Type B pancreatic cell (in vitro differentiated cells): ENCODE measurements at places on chromosomes 4 and X.

- DNase-seq: no peak
Measured at GRCh38 chr4:106609917-106610316, 241.3 kb upstream of the GIMD1 start.

DNA sequence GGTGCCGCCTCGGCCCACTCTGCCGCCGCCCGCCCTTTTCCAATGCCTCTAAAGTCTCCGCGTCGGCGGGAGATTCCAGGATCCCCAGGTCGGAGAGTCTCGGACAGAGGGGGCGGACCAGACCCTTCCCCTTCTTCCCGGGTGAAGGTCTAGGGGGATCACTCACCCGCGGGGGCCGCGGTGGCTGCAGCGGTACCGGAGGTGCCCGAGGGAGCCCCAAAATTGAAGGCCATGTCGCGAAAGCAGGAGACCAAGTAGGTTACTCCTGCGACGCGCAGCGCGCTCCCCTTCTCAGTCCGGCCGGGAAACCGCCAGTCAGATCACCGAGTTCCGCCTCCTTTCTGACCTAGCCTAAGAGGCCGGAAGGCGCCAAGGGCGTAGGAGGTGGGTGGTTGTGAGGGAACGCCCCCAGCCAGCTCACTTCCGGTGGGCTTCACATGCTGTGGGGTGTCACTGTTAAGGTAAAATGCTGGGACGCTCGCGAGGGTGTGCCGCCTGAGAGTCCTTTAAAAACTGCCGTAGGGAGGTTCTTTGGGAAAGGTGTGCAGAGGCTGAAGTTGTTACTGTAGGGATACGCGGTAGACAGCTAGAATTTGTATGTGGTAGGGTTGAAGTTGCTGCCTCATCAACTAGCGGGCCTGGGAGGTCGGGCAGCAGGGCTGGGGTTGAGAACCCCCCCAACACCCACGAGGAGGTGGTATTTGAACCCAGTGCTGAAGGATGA is at the start of gene NUP54:
Gene NUP54, minus strand, starts transcription at position 256 of the 724 bp plus-strand sequence. Its CDS starts 23 bp downstream, at position 233.
- DNase-seq: peak; percentile 94

DNA sequence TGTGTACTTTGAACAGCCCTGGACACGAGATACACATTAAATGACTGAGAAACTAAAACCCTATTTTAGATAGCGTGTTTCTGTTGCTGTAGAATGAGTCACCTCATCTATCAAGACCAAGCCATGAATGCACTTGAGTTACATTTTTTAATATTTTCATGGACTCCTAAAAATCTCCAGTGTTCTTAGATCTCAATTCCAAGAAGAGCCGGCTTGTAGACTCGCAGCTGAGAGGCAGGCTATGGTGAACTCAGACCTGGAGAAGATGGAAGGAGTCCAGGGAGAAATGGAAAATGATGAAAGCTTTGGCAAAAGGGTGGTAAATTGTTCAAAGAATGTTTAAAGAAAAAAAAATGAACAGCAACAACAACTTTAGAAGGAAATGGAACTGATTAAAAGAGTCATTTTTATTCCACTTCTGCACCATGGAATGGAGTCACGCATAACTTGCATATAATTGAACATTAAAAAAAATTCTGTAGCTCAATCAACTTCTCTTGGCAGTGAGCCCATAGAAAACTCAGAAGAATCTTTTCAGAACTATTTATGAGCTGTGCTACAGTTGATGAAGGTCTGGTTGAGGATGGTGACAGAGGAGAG is 129.8 kb downstream of the MXRA5 start:
- DNase-seq: no peak

DNA sequence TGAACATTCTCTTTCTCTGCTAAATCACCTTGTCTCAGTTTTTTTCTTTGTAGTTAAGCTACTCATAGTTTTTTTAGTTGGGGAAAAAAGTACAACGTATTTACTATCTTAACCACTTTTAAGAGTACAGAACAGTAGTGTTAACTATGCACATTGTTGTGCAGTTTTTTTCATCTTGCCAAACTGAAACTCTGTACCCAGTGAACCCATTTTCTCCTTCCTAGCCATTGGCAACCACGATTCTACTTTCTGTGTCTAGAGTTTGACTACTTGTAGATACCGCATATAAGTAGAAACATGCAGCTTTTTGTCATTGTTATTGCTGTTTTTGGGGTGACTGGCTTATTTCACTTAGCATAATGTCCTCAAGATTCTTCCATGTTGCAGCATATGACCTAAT is 10.0 kb downstream of the N4BP2 start:
- DNase-seq: no peak

GRCh38 chr4:138174981-138175794 is 67.0 kb downstream of the SLC7A11 start:
- DNase-seq: no peak

GRCh38 chr4:138405934-138406567 is 163.9 kb upstream of the SLC7A11 start:
- no peak for DNase-seq

DNA sequence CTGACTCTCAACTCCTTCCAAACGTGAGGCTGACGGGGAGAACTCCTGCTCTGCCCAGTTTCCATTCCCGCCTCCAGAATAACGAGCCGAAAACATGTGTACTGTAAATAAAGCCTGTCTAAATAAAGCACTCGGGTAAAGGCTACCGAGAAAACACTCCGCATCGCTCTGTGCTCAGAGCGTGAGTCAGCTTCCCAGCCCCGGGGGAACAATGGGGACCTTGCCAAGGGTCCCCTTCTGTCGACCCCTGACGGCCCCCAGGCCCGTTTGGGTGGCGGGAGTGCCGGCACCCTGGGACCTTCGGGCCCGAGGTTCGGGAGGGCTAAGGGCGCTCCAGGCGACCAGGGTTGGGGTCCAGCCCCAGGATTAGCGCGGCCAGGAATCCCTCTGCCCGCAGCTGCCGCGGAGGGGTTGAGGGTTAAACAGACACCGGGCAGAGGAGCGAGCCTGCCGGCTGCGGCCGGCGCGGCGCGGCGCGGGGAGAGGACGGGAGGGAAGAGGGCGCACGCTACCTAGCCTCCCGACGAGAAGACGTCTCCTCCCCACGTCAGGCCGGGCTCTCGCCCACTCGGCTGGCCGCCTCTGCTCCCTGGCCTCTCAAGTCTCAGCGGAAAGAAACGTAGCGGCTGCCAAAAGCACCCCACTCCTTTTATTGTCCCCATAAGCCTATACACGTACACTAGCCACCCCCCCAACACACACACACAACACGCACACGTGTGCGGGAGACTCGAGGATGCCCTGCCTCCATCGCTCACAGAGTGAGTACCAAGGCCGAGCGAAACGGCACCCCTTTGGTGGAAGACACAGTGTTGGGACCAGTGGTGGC is 85.5 kb downstream of the BCOR start:
- no peak for DNase-seq

GRCh38 chrX:10990976-10991375 is 120.2 kb upstream of the HCCS start:
- no peak for DNase-seq

GRCh38 chr4:52250154-52250553 is 199.1 kb downstream of the SPATA18 start:
- no peak for DNase-seq

DNA sequence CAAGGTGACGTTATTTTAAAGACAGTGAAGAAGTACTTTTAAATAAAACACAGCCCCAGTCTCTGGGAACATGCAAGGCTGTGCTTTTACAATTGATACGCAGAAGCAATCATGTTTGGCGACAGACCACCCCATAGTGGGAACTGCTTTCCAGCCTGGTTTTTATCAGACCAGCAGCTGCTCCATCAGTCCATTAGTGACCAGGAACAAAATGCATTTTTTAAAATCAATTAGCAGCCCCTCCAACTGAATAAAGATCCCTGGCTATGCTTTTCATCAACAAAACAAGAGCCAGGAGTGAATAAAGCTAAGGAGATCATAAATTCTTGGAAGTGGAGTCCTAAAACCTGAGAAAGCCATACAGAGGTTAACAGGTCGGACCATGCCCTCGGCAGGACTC is 153.0 kb upstream of the TENM3 start:
- no peak for DNase-seq

DNA sequence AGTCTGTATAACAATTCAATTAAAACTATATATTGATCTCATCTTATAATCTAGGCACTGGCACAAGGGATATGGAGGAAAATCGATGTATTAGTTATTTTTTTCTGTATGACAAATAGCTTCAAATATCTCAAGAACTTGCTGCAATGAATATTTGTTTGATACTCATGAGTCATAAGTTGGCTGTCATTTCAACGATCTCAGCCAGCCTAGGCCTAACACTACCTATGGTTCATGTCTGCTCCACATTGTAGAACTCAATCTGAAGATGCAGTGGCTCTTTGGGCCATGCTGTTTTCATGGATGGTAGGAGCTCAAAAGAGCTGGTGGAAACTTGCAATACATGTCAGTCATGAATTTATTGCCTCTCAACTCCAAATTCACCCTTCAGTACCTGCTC is 44.7 kb downstream of the MAGEB17 start:
- no peak for DNase-seq

GRCh38 chr4:66609014-66609413 is 936.3 kb downstream of the CENPC start:
- DNase-seq: no peak

GRCh38 chr4:2946812-2947600 is 16.2 kb downstream of the NOP14 start:
- no peak for DNase-seq

GRCh38 chr4:15488658-15489470 is 19.2 kb downstream of the CC2D2A start:
- no peak for DNase-seq

DNA sequence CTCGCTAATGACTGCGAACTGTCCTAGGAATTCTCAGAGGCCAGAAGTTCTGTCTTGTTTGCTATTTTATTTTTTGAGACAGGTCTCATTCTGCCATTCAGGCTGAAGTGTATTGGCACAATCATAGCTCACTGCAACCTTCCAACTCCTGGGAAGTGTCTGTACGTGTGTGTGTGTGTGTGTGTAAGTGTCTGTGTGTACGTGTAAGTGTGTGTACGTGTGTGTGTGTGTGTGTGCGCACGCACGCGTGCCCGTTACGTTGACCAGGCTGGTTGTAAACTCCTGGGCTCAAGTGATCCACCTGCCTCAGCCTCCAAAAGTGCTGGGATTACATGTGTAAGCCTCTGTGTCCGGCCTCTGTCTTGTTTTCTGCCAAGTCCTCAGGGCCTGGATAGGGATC is 10.4 kb upstream of the CDK16 start:
- DNase-seq: no peak

DNA sequence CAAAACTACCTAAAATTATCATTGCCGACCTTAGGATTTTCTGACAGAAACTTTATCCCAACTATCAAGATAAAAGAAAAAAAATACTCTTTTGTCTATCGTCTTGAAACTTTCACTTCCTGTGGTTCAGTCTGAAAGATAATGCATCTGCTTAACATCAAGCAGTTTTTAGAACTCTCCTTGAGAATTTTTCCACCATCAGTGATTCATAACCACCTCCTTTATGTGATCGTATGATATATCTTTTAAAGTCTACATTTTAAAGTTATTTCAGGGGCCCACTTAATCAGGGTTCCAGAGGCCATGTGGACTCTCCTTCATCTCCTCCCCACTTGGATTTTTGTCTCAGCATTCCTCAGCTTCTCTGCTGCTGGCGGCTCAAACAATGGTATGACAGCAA is 272.8 kb upstream of the TENM3 start:
- no peak for DNase-seq

DNA sequence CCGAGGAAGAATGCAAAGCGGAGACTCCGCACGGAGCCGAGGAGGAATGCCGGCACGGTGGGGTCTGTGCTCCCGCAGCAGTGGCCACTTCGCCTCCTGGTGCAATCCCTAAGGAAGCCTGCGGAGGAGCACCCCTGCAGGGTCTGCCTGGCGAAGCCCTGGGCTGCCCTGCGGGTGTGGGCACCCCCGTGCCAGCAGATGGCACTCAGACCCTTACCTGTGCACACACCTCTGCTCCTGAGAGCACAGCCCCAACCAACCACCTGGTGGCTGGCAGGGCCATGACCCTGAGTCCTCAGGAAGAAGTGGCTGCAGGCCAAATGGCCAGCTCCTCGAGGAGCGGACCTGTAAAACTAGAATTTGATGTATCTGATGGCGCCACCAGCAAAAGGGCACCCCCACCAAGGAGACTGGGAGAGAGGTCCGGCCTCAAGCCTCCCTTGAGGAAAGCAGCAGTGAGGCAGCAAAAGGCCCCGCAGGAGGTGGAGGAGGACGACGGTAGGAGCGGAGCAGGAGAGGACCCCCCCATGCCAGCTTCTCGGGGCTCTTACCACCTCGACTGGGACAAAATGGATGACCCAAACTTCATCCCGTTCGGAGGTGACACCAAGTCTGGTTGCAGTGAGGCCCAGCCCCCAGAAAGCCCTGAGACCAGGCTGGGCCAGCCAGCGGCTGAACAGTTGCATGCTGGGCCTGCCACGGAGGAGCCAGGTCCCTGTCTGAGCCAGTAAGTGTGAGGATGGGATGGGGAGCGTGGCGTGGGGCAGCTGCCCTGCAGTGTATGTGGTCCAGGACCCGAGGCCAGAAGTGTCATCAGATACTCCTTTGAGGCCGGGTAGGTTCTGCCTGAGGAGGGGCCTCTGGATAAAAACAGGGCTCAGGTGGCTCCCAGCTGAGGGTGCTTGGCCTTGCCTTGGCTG is 7.0 kb downstream of the TACC3 start:
- no peak for DNase-seq

DNA sequence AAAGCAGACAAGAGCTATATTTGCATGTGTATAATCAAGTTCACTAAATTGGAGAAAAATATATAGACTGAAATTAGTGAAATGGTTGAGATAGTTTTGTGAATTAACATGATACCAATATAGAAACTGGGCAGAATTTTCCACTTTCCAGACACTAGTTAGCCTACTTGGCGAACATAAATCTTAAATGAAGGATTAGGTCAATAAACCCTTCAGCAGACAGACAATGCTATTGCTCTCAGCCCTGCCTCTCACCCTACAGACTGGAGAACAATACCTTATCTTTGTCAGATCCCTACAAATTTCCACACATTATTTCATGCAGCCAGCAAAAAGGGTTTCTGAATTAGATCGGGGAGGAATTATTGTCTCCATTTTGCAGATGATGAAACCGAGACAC is 236.4 kb upstream of the TAPT1 start:
- no peak for DNase-seq

GRCh38 chrX:148804579-148805355 is 304.4 kb downstream of the AFF2 start:
- no peak for DNase-seq

GRCh38 chr4:139555705-139556070 is 331 bp downstream of the SETD7 start:
- DNase-seq: no peak

DNA sequence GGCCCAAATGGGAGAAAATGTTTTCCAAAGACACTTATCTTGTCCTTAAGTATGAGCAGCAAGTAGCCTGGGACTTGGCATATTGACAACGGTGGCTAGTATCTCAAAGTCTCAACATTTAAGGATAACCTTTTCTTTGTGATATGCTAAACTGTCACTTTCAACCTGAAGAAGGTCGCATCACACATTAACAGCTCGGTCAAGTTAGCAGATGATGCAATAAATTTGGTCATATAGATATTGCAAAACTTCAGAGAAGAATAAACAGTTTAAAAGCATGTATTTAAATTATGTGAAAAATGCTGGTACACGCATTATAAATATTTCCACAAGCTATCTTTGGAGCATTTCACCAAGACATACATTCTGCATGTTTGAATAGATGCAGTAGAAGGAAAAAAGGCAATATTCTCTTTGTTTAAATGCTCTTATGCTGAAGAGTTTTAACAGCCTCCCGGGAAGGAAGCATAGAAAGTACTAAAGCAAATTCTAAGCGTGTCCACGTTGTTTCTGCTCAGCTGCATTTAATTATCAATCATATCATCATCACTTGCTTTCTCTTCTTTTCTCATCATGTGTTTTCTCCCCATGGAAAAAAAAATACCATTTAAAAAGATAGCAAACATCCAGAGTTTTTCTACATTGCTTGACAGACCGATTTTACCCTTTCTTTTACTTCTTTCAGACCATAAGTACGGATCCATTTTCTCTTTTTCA is 24.2 kb downstream of the ARHGAP6 start:
- no peak for DNase-seq
